Fibroblast of skin of left biceps (primary cell): ENCODE measurements at places on chromosomes 7 and 10.

DNA sequence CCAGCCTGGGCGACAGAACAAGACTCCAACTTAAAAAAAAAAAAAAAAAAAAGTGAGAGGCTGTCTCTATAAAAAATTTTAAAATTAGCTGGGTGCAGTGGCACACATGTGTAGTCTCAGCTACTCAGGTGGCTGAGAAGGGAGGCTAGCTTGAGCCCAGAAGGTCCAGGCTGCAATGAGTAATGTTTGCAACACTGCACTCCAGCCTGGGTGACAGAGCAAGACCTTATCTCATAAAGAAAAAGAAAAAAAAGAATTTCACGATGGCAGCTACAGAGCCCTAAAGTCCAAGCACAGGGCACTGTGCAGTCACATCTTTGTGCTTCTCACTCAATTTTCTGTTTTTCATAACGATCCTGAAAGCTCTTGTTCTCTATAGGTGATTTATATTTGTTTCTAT is 209.5 kb upstream of the KCTD7 start:
- no peak for DNase-seq

DNA sequence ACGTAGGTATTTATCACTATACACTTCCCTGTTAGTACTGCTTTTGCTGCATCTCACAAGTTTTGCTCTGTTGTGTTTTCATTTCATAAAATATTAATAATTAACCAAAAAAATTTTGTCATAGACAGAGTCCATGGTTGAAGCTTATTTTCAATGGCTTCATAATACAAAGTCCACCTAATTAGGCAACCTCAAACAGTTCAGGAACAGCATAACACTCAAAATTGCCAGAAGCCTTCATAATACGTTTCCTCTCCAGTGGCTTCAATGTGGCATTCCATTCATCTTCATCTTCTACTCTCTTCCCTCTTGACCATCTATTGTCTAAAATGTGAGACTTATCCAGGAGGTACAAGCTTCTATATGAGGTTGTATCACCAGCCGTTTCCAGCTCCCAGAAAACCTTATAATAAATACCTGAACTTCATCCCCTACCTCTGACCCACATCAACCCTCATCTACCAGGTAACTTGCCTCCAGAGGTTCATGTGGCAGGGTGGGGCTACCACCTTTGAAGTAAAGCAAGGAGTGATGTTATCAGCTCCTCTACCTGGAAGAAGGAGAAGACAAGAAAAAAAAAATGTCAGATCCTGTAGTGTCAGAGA is 337.3 kb downstream of the MALRD1 start:
- DNase-seq = no peak

DNA sequence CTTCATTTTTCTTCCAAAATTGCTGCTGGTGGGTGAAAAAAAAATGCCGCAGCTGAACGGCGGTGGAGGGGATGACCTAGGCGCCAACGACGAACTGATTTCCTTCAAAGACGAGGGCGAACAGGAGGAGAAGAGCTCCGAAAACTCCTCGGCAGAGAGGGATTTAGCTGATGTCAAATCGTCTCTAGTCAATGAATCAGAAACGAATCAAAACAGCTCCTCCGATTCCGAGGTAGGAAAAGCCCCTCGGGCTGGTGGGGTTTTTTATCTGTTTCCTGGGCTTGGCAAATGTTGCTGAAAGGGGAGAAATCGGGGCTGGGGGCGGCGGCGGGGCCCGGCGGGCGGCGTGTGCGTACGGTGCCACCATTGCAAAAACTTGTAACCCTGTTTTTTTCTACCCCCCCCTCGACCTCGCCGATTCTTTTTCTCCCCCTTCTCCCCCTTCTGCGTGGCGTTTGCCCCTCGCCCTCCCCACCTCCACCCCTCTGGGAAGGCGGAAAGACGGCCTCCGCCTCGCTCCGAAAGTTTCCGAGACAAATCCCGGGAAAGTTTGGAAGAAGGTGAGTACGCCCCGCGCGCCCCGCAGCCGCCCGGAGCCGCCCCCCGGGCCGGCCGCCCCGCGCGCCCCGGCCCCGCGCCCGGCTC is 789 bp downstream of the TCF7L2 start:
- DNase-seq = no peak

DNA sequence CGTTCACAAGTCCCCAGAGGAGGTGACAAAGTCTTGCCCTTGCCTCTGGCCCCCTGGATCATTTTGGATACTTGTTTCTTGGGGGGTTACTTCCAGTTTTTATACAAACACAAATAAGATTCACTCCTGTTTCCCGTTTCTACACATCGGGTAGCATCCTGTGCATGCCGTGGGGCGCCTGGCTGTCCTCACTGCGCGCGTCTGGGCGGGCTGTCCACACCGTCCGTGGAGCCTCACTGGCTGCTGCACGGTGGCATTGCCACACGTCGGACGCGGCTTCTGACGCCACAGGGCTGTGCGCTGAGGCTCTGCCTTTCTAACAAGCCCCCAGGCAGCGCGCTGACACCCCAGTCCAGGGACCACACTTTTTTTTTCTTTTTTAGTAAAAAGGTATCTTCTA is 18.4 kb downstream of the BNIP3 start:
- DNase-seq = no peak

- no peak for DNase-seq
Observed at GRCh38 chr10:2914741-2915140, 152.6 kb upstream of the PFKP start.

GRCh38 chr7:30323006-30323355 is 38.6 kb downstream of the ZNRF2 start:
- DNase-seq = no peak

DNA sequence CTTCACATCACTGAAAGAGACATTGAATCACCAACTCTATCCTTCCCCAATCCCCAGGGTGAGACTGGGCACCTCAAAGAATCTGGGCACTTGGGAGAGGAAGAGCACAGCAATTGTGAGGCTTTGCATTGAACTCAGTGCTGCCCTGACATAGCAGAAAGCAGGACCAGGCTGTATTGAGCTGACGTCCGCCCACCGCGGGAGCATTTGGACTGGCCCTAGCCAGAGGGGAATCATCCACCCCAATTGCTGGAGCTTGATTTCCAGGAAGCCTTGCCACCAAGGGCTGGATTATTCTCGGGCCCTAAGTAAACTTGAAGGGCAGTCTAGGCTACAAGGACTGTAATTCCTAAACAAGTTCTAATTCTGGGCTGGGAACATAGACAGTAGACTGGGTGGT is 416.3 kb upstream of the PHF14 start:
- DNase-seq = no peak

- no peak for DNase-seq
Observed at GRCh38 chr10:1509011-1509530, 228.3 kb downstream of the ADARB2 start.

- DNase-seq = peak; percentile 14
Observed at GRCh38 chr10:61733358-61733940, 70.7 kb downstream of the CABCOCO1 start.

GRCh38 chr10:8193546-8193945 is 139.1 kb downstream of the GATA3 start:
- DNase-seq = no peak

DNA sequence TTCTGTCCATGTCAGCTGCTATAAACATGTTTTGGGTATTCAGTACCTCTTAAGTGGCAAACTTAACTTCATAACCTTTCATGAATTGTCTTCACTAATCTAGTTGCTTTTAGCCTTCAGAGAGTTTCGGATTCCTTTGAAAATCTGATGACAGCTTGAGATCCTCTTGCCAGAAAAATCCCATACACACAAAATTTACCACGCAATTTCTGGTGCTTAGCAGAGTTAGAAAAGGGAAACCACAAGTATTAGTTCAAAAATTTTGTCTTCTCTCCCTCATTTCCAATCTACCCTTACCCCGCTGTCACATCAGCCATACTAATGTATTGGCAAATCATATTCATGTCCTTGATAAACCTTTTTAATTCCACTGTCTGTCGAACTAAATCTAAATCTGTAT is 72.7 kb upstream of the TMEM106B start:
- no peak for DNase-seq

DNA sequence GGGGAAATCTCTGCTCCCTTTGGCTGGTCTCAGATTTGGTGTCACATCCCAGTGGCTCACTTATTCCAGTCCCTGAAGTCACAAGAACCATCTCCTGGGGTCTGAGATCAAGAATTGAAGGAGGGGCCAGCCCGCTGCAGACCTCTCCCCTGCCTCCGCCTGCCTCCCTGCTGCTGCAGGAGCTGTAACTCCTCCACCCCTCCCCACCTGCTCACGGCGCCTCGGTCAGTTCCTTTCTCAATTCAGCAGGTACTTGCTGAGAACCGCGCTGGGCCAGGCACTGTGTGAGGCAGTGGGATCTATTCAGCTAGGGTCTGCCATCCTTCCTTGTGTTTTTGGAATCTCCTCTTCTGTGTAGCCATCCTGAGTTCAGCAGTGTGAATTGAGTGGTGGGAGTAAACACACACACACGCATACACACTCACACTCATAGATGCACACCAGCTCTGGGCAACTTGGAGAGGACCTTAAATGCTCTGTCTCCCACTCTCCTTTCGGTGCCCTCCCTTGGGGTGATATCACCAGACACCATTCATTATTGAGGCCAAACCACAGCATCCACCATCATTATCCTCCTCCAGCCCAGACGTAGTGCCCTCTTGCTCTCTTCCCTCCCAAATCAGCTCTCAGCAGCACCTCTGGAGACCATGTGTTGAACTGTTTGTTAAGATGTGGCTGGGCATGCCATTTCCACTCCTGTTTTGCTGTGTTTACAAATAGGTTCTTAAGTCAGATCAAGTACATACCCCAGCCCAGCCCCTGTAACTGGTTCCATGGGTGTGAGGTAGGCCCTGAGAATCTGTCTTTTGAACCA is 22.0 kb upstream of the ANKRD2 start:
- no peak for DNase-seq

- peak; percentile 84 for DNase-seq
Observed at GRCh38 chr10:10824591-10825148, 193.0 kb upstream of the CELF2 start.

GRCh38 chr10:11797847-11798633 is 25.1 kb upstream of the PROSER2 start:
- DNase-seq = no peak

GRCh38 chr10:29830531-29831512 is 196.1 kb upstream of the SVIL start:
- no peak for DNase-seq
